CD4-positive, alpha-beta T cell treated with Interleukin-1 beta for 1 hour (primary cell): ENCODE measurements at places on chromosomes 11 and 22.

- DNase-seq = peak; percentile 21
Measured at GRCh38 chr11:62680825-62681240, 2.0 kb upstream of the UBXN1 start.

DNA sequence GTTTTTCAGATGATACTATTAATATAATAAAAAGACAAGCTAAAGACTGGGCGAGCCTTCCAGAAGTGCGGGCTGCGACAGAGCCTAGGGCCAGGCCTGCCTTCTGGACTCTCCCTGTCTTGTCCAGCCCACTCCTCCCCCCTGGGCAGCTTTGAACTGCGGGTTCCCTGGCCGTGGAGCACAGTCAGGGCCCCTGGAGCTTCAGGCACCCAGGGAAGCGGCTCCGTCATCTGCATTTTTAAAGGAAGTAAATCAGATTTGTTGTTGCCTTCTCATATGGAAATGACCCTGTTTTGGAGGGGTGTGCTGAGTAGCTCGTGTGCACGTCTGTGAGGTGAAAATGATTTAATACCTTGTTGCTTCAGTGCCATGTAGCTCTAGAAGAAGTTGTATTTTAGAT, 265.3 kb downstream of the TBC1D22A start:
- no peak for DNase-seq

DNA sequence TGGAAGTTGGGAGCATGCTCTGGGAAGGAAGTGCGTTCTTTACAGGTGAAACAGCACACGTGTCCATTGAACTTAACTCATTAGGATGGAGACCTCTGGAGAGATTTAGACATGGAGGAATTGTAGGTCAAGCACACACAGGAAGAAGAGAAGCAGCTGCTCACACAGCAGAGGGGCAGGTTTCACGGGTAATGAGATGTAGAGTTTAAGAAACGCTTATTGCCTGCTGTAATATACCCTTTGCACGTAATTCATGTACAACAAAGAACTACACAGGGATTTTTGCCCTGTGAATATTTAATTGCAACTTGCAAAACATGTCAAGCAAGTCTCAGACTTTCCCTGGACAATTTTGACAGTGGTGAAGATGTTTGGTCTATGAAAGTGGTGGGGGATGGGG, 508.0 kb downstream of the OPCML start:
- no peak for DNase-seq

- DNase-seq = no peak
Measured at GRCh38 chr22:50505276-50505775, 2.2 kb downstream of the LMF2 start.

GRCh38 chr22:48796310-48797015, 1031.2 kb downstream of the BRD1 start:
- no peak for DNase-seq

GRCh38 chr11:110337570-110338193, 41.3 kb upstream of the RDX start:
- no peak for DNase-seq

DNA sequence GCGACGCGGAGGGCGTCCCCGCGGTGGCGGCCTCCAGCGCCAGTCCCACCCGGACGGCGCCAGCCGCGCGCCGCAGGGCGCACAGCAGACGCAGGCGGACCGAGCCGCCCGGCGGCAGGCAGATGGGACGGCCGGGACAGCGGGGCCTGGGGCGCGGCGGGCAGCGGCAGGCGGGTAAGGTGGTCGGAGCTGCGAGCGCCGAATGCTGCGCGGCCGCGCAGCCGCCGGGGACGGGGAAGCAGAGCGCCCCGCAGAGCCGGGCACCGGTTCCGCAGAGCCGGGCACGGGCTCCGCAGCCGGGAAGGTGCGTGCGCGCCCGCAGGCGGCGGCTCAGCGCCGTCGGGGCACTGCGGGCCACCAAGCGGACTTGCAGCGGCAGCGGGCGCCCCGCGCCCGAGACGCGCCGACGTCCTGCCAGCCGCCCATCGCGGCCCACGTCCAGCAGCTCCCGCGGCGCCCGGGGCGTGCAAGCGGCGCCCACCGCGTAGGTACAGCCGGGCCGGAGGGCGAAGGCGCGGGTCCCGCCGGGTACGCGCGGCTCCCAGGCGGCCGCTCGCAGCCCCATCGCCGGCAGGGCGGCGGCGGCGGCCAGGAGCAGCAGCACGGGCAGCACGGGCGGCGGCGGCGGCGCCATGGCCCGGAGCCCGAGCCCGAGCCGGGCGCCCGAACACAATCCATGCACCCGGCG, 739 bp downstream of the CELSR1 start:
- DNase-seq = no peak
